Activated T-helper 1 cell treated with Interleukin-2 at 50 U/mL for 16 hours (primary cell): ENCODE measurements at places on chromosomes 11 and 22.

DNA sequence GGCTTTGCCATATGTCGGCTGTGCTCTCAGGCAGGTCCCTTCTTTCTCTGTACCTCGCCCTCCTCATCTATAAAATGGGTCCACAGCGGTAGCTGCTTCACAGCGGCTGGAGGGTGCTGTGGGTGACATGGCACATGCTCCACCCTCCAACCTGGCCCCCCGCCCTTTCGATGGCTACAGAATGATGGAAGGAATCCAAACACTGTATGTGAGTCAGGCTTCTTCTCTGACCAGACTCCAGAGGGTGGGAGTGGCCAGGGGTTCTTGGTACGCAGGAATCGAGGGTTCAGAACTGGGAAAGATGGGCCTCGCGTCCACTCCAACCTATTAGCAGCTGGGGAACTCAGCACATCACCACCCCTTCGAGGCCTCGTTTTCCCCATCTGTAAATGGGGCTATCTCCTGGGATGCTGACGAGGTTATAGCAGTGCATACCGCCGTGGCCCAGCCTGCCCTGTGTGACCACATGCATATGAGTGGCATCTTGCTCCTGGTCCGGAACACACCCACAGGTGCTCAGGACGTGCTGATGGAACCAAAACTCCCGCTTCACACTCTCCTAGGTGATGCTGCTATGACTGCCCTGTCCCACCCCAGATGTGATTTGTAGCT, 26.4 kb downstream of the MN1 start:
- no peak for DNase-seq

GRCh38 chr11:17905477-17905876, 107.4 kb downstream of the SERGEF start:
- no peak for DNase-seq

DNA sequence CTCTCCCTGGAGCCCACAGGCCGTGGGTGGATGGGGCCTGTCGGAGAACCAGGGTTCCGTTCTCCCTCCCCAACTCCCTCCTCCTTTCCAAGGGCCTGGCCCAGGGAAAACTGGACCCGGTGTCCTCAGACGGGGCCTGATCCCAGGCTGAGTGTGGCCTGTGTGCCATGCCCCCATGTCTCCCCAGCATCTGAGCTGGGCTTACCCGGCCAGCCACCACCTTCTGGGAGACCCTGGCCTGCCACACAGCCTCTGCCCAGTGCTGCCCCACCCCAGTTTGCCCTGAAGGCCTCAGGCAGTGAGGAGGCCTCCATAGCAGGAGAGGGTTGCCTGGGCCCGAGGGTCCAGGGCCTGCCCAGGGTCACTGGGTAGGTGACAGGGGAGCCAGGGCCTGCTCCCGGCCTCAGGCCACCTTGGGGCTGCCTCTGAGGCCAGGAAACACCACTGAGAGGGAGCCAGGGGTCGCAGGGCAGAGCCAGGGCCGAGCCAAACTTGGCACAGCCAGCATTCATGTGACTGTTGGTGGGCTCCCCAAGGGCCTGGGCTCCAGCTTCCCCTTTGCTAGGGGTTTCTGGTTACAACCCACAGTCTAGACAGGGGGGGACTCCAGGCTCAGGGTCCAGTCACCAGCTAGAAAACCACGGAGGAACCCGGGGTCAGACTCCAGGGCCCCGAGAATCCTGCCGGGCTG, 590 bp upstream of the IFITM10 start:
- DNase-seq = no peak

DNA sequence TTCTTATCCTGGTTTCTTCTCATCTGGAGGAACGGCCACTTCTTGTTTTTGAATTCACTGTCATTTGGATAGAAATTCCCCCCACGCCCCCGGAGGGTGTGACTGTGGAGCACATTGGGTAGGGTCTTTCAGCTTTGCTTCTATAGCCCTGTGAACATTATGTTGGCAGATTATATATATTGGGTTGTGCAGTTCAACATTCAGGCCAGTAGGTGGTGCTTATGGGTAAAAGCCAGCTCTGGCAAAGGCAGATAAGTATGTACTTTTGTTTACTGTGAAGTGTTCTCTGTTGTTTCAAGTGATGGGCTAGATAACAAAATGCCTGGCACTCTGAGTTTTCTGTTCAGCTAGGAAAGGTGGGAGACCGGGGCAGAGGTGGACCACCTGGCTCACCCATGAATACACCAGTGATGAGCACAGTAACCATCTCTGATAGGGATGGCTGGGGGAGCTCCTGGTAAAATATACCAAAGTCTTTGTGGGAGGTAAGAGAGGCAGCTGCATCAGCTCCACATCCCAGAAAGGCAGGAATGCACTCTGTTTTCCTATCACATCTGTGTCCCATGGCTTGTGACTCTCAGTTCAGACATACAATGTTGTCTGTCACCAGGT, 1348.2 kb upstream of the RAG2 start:
- no peak for DNase-seq

GRCh38 chr22:39478441-39478850, 21.6 kb downstream of the MGAT3 start:
- no peak for DNase-seq

GRCh38 chr11:30150425-30150824, 80.4 kb upstream of the FSHB start:
- DNase-seq = no peak

GRCh38 chr11:83720675-83721074, 434.5 kb upstream of the CCDC90B start:
- no peak for DNase-seq

GRCh38 chr22:20580611-20581502, 73.4 kb downstream of the MED15 start:
- DNase-seq = no peak

DNA sequence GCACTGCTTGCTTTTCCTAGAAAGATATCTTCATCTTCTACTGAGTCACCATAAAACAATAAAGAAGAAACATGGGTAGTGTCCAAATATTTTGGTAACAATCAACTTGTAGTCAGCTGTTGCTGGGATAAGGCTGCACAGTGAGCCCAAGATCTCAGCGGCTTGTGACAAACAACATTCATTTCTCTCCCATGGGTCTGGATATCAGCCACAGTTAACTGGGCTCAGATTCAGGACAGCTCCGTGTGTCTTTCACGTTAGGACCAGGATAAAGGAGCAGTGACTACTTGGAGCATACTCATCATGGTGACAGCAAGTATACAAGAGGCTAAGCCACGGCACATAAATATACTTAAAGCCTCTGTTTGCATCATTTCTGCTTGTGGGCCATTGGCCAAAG, 27.9 kb upstream of the GRK3 start:
- no peak for DNase-seq

DNA sequence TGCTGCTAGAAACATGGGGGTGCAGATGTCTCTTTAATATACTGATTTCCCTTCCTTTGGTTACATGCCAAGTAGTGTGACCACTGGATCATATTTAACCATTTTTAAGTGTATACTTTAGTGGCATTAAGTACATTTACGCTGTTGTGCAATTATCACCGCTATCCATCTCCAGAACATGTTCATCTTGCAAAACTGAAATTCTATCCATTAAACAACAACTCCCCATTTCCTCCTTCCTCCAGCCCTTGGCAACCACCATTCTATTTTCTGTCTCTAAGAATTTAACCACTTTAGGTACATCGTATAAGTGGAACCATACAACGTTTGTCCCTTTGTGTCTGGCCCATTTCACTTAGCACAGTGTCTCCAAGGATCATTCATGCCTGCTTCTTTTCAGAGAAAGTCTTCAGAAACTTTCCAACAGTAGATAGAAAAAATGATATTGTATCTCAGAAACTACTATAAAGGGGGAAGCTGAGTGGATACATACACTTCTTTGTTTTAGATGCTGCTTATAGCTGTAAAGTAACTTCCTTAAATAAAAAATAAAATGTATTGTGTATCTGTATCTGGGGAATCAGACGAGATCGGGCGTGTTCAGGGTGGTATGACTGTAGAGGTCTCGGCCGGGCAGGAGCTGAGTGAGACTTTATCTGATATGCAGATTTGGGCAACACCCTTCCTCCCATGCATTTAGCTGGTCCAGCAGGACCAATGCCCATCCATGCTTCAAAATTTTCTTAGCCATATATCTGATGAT, 44.6 kb upstream of the ZBED5 start:
- no peak for DNase-seq

GRCh38 chr11:33945481-33946268, 53.8 kb upstream of the LMO2 start:
- no peak for DNase-seq

DNA sequence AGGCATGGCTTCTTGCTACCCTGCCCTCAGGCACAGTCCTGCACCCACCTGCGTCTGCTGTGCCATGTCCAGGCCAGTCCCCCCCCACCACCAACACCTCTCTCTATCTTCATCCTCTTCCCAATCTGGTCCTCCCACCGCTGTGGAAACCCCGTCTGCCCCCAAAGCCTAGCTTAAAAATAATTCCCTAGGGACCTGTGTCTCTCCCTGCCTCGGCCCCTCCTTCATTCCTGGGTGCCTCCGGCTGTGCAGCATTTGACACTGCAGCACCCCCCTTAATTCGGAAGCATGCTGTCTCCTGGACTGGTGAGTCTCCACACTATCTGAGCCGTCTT, 2.5 kb upstream of the ASCL2 start:
- no peak for DNase-seq

DNA sequence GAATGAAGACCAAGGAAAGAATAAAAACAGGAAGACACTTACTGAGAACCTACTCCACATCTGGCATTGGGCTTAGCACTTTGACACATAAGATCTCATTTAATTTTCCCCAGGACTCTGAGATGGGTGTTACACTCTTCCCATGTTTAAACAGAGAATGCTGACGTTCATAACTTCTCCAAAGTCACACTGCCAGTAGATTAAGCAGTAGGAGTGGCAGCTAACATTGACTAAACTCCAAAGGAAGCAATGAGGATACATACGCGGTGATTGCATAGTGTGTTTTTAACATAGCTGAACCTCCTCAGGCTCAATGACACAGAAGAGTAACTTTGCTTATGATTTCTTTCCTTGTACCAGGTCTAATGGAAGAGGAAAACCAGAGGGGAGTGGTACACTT, 14.5 kb upstream of the OR10V1 start:
- no peak for DNase-seq

DNA sequence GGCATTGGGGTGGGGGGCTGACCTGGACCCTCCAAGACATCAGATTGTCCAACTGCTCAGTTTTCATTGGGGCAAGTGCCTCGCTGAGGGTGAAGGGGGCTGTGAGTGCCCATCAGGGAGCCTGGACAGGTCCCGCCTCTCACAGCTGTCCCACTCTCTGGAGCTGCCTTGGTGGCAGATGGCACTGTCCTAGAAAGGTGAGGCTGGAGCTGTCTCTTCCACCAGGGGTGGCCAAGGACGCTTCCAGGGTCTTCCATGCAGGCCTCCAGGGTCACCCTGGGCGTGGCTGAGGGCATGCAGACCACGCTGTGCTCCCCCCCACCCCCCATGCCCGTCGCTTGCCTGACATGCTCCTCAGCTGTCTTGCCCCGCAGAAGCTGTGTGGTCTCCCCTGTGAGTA, 53.5 kb upstream of the CCDC188 start:
- no peak for DNase-seq

DNA sequence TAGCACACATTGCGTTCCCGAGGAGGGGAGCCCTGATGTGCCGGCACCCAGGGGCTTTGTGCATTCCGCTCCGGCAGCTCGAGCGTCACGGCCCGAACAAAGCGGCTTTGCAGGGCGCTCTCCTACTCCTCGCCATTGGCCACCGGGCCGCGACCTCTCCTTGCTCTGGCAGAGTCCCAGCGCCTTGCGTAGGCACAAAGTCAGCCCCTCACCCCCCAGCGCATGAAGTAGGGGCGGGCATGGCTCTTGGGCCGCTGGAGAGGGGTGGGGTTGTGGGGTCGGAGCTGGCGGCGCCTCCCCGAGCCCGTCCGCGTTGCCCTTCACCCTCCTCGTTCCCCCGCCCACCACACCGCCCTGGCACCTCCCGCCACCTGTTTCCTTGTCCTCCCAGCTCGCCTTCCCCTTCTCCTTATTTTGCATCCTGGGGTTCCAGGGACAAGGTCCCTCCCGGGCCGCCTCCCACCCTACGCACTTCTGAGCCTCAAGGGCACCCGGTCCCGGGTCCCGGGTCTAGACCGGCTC, 753 bp upstream of the PPARA start:
- DNase-seq = peak; percentile 31

GRCh38 chr11:65773784-65774411, 6.9 kb downstream of the AP5B1 start:
- DNase-seq = no peak

- DNase-seq = no peak
Observed at GRCh38 chr11:72735495-72736027, 16.6 kb downstream of the ARAP1 start.

DNA sequence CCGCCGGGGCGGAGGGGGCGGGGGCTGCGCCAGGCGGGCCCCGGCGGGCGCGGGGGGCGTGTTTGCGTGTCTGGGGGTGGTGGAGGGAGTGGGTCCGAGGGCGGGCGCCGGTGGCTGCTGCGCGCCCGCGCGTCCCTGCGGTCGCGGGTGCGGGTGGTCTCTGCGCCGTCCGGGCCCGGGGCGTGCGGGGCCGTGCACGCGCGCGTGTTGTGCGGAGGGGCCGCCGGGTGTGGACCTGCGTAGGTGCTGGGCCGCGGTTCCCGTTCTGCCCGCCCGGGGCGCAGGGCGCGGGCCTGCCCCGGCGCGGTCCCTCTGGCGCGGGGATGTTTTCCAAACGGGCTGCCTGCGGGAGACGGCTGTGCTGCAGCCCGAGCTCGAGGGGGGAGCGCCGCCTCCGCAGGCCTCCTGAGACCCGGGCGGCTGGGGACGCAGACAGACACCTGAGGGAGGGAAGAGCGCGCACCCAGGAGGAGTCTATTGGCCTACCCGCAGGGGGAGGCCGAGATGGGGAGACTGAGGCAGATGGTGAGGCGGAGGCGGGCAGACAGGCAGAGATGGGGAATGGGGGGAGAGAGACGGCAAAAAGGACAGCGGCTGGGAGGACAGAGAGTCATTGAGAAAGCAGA, 442 bp downstream of the PELI3 start:
- peak; percentile 34 for DNase-seq
